Naive thymus-derived CD8-positive, alpha-beta T cell (primary cell): ENCODE measurements at places on chromosomes 6 and 20.

- DNase-seq, result no peak
Observed at GRCh38 chr20:43444107-43444506, 13.6 kb upstream of the SRSF6 start.

DNA sequence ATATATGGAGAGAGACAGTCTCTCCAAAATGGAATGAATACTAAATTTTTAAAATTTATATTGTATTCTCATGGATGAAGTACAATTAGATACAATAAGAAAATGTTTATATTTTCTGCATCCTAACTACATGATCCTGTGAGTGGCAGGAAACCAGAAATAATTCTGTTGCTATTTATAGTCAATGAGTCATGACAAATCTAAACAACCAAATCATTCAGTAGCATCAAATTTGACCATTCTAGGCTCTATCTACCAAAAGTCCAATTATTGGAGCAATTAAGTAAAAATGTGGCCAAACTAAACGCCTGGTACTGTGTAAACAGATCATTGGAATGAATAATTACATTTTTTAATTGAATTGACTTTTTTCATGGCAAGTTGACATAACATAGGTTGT lies 959.8 kb downstream of the EPHA7 start:
- DNase-seq, result no peak

DNA sequence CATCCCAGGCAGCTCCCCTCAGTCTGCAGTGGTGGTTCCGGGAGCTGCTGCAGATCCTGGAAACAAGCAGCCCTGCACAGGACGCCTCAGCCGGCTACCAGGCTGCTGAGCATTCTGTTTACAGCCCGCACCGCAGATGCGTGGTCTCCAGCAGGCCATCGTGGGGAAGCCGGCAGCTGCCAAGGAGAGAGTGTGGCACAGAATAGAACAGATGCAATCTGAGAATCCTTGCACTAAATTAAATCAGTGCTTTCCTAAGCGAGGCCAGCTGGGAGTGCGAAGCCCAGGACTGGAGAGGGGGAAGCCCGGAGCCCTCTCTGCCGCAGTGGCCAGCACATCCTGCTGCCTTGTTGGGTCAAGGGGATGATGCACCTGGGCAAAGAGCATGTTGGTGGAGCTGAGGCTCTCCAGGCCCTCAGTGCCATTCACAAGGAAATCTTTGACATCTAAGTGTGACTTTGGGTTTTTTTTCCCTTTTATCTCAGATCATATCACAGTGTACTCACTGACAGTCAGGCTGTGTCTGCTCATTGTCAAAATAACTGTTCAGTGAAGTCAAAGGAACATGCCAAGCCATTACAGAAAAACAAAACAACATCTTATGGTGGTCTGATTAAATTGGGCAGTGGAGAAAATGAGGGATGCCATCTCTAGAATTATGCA lies 118.1 kb downstream of the SYNDIG1 start:
- no peak for DNase-seq

DNA sequence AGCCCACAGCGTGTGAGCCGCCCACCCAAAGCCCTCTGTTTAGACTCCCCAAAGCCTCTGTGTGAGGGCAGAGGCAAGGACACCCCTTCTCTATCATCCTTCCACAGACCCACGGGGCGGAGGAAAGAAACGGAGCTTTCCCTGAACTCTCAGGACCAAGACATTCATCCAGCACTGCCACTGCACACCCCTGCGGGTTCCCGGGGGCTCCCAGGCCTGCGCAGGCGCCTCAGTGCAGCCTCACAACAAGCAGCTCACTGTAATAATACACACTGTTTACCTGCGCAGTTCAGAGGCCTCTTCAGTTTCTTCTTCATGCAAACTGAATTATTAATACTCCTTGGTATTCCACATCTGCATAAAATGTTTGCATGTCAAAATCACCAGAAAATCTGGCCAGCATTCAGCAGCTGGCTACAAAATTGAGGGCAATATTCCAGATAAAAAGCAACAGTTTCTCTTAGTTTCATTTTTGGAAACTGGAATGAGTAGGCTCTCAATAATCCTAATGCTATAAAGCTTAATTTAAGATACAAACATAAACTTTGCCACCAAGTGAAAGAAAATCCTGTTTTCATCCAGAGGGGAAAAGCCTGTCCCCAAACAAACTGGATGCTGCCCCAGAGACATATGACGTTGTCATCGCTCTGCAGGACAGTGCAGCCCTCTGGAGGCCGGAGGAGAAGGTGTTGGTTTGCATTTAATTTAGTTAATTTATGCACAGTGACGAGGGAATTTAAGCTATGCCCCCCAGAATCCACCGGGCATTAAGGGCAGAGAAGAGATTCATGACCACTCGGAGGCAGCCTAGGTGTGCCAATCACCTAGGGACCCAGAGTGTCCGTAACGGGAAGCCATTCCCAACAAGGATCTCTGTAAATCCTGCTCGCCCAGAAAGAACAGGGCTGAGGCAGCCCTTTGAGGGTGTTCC lies 45.3 kb downstream of the NINL start:
- no peak for DNase-seq

GRCh38 chr20:50254466-50255079 lies 63.9 kb downstream of the CEBPB start:
- DNase-seq, result no peak

DNA sequence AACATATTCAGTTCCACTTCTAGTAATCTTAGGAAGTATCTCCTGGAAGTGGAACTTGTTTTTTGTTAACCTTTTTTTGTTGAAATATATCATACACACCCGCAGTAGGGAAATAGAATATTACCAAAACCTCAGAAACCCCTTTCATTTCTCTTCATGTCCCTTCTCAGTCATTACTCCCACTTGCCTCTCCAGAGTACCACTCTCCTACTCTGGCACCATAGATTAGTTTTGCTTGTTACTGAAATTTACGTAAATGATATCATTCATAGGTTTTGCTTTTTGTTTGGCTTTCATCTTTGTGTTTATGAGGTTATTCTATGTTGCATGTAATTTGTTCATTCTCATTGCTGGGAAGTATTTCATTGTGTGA lies 52.8 kb downstream of the ZFAND3 start:
- no peak for DNase-seq
